ENCODE measurements at places on chromosomes 6 and 20.

DNA sequence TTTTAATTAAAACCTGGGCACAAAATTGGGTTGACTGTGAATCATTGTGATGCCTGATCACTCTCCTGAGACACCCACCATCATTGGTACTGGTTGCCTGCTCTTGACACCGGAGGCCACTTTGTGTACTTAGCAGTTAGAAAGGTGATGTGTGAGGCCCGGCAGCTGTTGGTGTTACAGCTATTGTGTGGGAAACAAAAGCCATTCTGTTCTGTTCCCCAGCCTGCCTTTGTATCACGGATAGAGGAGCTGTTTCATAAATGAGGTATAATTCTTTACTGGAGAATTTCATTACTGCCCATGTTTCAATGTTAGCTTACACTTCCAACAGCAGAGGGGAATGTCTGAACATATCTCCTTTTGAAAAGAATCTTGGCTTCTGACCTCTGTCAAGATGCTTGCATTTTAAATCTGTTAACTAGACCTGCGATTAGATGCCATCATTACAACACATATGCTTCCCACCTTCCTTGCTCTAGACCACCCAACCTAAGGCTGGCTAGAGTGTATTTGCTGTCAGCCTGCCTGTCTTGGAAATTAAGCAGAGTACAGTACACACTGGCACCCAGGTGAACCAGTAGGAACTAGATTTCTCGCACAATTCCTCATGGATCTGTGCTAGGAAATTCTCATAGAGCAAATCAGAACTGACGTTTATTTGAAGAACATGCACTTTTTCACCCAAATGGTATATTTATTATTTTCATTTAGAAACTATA is 142.4 kb upstream of the INSM1 start:
- no peak for DNase-seq

DNA sequence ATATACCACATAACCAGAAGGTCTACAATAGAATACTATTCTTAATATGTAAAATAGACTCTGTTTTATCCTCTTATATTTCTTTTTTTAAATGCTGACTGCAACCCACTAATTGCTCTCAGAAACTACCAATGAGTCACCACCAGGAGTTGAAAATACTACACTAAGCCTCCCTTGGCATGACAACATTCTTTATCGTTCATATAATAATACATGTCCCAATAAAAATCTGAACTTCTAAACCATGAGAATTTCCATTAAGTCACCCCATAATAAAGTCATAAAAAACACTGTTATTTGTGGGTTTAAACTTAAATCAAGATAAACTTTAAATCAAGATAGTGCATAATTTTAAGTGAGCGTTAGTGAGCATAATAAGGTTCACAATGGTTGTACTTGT is 4.2 kb downstream of the HACE1 start:
- no peak for DNase-seq

GRCh38 chr6:87590990-87591389 is 1.1 kb downstream of the ORC3 start:
- no peak for DNase-seq

DNA sequence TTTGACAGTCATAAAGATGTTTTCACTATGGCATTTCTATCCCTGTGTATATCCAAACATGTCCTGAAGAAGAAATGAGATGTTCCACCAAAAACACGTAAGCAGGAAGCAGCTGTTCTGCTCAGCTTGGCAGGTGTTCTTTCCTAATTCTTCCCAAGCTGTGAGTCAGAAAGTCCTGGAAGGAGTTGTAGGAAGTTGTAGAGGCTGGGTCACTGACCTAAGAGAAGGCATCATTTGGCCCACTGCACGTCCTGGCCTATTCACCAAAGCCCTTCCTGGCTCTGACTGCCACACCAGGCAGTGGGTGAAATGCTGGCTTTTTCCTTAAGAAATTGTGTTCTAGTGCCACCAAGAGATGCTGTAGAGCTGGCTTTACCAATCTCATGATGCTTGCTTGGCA is 40.3 kb downstream of the STX11 start:
- DNase-seq: no peak

- DNase-seq: no peak
Observed at GRCh38 chr20:50678169-50678898, 13.0 kb downstream of the RIPOR3 start.

DNA sequence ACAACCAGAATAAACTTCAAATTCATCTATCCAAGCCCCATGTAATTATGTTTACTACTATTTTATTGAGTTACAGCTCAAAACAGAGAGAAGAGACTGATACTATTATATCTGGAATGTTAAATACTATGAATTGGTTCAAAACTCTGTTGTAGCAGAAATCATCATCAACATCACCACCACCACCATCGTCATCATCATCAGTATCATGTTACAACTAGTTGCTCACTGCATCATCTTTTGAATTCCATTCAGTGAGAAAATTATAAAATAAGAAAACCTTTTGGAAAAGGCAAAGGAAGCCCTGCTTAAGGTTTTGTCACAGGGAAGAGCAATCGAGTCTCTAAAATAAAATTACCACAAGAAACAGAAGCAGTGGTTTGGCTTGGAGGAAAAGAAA is 36.2 kb upstream of the THEMIS start:
- no peak for DNase-seq

DNA sequence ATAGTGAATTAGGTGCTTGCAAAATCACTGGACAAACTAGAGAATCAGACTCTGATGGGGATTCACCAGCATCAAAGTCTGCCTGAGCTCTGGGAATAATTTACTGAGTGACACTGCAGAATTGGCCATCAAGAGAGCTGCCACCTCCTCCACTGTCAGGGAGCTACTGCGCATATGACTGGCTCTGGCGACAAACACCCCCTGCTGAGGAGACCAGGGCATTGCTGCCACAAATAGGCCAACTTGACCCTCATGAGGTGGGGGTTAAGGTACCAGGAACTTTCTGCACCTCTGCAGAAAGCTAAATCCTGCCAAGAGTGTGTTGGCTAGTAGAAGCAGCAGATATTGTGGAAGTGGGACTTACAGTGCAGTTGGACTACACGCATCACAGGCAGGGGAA is 88.0 kb downstream of the CDS2 start:
- no peak for DNase-seq

DNA sequence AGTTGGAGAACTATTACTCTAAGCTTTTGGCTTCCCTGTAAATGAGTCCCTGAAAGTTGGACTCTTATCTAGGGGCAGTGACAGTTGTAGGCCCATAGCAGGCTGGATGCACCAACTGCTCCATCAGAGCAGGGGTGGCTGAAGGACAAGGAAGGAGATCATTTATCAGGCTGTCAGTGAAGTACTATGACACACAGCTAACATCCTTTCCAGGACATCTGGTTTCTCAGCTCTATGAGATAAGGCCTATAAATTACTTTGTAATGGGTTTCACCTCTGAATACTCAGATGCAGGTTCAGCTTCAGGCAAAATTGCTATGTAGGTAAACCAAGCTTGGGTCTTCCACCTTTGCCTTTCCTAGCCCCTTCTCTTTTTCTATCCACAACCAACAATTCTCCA is 468.5 kb downstream of the KIF16B start:
- DNase-seq: no peak

DNA sequence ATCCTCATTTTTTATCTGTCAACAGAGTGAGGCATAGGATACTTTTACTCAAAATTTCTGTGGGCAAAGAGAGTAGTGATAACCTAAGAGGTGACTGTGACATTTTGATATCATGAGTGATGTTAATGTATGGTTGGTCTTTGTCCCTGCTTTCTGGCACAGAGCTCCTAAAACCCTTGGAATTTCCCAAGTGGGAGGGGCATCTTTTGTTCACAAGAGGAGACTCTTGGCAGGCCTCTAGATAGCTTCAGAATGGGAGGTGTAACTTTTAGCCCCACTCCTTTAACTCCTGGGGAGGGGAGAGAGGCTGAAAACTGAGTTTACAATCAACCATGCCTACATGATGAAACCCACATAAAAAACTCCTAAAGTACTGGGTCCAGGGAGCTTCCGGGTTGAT is 527.8 kb downstream of the RFPL4B start:
- DNase-seq: no peak

- peak; percentile 56 for DNase-seq
Observed at GRCh38 chr6:17281100-17281496, at the start of gene RBM24. Gene RBM24, plus strand, starts transcription at chr6:17281361. Its CDS starts 221 bp downstream, at chr6:17281582.

DNA sequence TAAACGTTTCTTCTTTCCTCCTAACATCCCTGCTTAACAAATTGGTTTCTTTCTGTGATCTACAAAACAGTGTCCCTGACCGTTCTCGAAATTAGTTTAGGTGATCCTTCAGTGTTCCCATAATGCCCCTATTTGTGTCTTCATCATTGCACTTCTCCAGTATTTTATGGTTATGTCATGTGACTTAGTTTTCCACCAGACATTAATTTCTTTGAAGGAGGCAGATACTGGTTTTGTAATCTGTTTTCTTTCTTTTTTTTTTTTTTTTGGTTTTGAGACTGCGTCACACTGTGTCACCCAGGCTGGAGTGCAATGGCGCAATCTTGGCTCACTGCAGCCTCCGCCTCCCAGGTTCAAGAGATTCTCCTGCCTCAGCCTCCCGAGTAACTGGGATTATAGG is 49.2 kb downstream of the FAM217A start:
- DNase-seq: no peak

DNA sequence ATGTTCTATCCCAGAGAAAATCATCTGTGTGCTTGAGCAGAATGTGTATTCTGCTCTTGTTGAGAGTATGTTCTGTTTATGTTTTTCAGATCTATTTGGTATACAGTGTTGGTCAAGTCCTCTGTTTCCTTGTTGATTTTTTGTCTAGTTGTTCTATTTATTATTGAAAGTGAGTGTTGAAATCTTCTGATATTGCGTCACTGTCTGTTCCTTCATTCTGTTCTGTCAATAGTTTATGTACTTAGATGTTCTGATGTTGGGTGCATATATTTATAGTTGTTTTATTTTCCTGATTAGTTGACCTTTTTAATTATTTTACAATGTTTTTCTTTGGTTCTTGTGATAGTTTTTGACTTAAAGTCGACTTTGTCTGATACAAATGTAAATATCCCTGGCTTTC is 458.7 kb upstream of the HSF2 start:
- DNase-seq: no peak

GRCh38 chr6:160971171-160971570 is 20.4 kb upstream of the MAP3K4 start:
- DNase-seq: no peak

- DNase-seq: peak; percentile 28
Observed at GRCh38 chr20:53767206-53767930, 173.7 kb upstream of the ZNF217 start.

GRCh38 chr6:170023620-170024521 is 267.0 kb downstream of the DLL1 start:
- no peak for DNase-seq

GRCh38 chr6:129882510-129883023 is 21.5 kb upstream of the TMEM244 start:
- no peak for DNase-seq

GRCh38 chr6:80316686-80317231 is 210.3 kb downstream of the BCKDHB start:
- DNase-seq: no peak

DNA sequence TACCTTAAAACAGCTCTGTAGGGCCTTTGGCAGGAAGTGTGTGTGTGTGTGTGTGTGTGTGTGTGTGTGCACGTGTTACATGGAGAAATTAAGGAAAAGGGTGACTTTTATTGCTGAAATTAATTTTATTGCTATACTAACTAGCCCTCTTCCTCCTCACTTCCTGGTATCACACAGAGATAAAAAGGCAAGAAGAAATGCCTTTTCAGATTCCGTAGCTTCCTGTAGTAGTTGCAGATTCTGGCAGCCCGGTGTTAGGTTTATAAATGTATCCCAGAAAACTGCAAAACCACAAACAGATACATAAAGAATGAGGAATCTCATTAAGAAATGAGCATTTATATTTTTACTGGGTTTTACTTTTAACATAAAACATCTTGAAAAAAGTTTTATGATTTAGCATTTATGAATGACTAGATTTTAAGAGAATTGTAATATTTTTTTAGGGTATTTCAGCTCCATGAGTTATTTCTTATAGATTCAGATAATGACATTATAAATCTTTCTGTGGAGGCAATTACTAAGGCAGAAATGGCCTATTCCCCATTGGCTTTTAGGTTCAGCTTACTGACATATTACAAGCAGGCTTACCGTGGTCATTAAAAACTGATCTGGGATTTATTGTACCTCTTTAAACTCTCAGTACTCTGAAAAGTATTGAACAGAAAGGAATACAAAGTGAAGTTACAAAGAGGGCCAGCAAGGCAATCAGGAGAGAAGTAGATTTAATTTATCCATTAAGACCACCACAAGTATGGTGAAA is 249.1 kb upstream of the TSHZ2 start:
- no peak for DNase-seq

- no peak for DNase-seq
Observed at GRCh38 chr20:13930281-13930680, 60.1 kb downstream of the SEL1L2 start.
